ENCODE measurements at places on chromosomes 11 and 22.

- DNase-seq: no peak
Measured at GRCh38 chr22:18996376-18996900, 60.3 kb upstream of the PRODH start.

DNA sequence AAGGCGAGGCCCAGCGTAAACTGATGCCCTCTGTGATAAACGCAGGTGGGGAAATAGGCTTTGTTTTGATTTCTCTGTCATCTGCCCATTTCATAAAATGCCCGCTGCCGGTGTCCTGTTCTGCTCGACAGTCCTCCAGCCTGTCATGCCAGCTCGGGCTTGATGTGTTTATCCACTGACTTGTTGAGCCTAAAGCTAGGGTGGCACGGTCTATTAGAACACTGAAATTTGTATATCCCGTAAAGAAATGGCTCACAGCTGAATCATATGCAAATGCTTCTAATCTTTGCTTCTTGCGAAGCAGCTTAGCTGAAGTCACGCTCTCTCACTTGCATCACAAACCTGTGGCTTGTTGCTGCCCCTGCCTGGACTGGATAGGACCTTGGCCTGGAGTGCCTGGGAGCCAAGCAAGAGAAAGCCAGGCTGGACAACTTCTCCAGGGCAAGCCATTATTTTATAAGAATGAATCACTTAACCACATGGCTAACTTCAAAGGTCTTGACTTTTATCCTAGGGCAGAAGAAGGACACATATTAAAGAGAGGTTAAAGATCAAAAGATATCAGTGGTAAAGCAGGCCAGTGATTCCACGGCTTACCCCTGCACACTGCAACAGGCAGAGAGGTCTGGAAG is 33.1 kb downstream of the EHF start:
- DNase-seq: no peak

DNA sequence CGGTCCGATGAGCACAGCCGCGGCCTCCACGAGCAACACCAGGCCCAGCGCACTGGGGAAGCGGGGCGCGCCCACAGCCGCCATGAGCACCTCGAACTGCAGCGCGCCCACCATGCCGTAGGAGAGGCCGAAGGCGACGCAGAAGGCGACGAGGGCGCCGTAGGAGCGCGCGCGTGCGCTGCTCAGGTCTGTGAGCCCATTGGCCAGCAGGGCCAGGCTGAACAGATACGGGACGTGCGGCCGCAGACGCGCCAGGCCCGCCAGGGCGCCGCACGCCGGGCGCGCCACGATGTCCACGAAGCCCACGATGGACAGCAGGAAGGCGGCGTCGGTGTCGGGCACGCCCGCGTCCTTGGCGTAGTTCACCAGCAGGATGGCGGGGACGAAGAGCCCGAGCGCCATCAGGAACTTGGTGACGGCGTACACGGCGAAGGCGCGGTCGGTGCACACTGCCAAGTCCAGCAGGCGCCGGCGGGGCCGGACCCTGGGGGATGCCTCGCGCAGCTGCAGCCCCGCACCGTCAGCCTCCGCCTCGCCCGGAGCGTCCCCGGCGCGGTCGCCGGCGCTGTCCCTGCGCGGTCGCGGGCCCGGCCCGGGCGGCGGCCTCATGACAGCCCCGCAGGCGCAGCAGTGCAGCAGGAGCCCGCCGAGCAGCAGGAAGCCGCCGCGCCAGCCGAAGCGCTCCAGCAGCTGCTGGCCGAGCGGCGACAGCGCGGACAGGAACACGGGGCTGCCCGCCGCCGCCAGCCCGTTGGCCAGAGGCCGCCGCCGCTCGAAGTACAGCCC is 2.9 kb downstream of the SLC16A8 start:
- DNase-seq: no peak

GRCh38 chr11:86515297-86516094 is 140.8 kb downstream of the CCDC81 start:
- DNase-seq: no peak
